ENCODE measurements at places on chromosomes 1 and 21.

DNA sequence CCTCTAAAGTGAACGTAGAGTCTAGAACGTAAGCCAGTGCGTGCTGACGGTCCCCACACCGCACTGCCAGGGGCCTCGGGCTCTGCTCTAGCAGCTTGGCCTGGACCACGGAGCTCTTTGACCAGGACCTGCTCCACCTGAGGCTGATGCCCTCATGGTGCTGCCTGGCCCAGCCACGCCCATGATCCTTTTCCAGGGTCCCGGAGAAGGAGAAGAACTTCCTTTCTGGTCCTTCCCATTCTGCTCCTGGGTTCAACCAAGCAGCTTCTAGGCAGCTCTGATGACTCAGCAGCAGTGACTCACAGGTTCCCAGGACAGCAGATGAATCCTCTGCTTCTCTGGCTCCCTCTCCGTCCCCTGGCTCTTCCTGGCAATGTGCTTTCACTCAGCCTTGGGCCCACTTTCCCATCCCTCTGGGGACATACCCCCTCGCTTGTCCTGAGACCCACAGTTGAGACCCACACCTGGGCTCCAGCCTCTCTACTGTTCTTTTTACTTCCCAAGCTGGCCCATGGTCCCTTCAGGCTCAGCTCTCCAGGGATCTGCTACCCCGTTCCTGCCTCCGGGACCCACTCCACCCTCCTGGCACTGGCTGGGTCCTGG lies 246.3 kb upstream of the RAB4A start:
- no peak for DNase-seq

DNA sequence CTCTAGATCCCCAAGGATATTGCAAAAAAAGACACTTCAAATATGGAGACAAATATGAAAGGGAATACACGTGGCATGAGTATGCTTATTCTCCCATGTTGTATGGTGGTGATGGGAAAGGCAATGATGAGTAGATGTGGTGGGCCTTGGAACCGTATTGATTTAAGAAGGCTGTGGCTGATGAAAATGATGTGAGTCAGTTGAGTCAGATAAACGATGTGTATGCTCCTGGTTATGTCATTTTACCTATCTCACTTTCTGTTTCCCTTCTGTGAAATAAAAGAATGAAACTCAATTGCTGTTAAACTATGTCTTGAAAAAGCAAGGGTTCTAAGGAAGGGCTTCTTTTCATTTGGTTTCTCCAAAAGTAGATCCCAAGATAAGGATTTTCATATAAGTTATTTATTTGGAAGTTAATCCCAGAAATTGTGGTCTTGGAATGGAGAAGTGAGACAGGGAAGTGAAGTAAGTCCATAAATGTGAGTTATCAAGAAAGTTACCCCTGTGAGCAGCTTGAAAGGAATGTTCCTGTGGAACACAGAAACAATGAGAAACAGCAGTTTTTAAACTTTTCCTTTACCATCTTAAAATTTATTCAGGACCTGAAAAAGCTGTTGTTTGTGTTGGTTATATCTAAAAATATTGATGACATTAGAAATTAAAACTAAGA lies 292.0 kb downstream of the DUSP10 start:
- DNase-seq: no peak

- DNase-seq: no peak
Measured at GRCh38 chr1:230276401-230276800, 149.7 kb downstream of the PGBD5 start.

DNA sequence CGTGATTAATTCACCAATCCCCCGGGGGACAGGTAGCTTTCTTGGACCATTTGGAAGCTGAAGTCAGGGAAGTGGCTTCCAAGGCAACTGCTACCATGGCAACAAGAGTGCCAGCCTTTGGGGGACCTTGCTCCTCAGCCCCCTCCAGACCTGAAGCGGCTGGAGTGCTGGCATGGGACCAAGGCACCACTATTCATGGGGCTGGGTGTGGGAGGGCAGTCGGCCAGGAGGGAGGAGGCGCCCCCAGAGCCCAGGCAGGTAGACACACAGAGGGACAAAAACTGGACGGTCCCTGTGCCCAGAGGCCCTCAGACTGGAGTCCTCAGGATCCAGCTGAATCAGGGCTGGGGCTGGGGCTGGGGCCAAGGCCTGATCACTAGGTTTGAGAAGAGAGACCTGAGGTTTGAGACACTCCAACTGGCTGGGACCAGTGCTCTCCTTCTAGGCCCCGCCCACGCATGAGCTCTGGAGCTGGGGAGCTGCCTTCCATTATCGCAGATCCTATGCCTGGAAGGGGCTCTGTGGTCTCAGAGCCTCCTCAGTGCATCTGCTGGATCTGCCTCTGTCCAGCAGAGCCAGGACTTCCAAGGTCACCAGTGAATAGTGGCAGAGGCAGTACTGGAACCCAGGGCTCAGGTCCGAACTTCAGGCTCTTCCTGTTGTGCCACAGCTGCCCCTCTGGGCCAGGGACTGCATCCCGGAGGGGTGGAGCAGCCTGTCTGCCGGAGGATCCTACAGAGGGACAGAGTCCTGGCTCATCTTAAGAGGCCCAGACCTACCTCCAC lies 3.3 kb upstream of the KNCN start:
- no peak for DNase-seq

DNA sequence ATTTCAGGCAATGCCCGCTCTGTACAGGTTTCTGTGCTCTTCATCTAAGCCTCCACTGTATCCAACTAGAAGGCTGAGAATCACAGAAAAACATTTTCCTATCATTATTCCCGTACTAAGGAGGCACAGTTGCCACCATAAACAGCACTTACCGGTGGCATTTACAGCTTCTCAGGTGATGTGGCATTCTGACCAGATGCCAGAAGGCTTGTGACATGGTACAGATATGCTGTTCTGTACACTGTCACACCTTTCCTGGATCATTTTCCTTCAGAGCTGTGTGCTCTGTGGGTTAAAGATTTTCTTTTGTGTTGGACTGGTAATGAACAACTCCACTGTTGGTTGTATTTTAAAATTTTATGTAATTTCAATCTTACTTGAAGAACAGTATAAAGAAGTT lies 4.0 kb upstream of the UAP1 start:
- no peak for DNase-seq

DNA sequence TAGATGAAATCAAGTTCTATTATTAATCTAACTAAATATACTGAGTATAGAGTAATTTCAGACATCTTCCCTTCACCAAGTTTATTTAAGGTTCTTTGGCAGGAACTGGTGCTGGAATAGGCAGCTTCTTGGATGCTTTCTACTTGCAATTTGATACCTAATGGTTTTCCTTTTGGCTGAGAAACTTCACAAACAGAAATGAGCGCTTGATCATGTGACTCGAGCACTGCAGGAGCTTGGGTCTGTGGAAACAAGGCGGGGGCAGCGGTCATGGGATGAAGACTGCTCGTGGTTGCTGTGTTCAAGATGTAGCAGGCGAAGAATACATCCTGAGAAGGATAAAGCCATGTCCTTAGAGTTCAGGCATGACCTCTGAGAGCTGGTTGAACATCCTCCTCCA lies 136.8 kb downstream of the PTPRC start:
- DNase-seq: no peak

DNA sequence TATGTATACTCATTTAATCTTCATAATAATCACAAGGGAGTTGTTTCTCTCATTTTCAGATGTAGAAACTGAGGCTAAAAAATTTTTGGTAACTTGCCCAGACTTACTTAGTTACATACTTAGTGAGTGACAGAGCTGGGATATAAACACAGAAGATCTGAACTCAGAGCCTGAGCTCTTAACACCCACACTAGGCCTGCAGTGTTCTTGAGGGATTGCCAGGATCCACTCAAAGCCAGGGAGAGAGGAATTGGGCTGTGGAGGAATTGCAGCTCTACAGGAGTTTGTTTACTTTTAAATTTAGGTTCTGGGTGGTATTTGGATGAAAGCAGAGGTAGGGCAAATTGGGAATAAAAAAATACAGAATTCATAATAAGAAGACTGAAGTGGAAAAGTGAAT lies 515.1 kb upstream of the PLXNA2 start:
- DNase-seq: no peak

- no peak for DNase-seq
Measured at GRCh38 chr1:2429780-2430591, 17.6 kb upstream of the PEX10 start.

- DNase-seq: no peak
Measured at GRCh38 chr1:76176000-76176399, 101.5 kb downstream of the ST6GALNAC3 start.

DNA sequence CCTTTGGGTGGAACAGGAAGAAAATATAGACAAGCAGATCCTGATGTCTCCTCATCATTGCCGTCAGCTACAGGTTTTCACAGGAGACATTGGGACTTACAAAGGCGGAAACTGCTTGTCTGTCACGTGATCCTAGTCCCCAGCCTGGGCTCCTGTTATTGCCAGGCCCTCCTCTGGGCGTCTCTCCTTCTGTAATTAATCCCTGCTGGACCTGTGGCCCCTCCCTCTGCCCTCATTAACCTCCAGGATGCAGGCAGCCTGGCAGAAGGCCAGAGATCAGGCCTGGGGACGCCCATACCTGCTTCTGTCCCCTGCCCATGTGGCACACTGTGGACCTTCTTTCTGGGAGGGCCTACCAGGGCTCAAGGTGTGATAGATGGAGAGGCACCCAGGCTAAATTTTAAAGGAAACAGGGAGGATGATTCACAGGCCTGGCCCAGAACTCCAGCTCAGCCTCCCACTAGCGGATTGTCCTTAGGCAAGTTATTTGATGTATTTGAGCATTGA lies 2.4 kb downstream of the S100A5 start:
- DNase-seq: peak; percentile 83

DNA sequence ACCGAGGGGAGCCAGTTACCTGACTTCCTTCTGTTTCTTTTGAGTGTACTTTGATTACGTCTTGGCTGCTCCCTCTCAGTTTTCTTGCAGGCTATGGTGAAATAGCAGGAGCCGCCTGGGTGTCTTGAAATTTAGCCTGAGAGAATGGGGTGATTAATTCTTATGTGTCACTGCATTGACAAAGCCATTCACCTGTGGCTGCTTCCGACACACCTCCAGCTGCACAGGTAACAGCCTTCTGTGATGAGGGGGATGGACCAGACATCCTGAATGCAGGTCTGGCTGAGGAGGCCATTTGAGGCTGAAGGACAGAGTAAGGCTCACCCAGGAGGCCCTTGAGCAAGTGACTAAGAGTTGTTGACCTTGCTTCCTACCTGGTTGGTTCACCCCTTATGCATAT lies 16.5 kb downstream of the CACNA1E start:
- DNase-seq: no peak

DNA sequence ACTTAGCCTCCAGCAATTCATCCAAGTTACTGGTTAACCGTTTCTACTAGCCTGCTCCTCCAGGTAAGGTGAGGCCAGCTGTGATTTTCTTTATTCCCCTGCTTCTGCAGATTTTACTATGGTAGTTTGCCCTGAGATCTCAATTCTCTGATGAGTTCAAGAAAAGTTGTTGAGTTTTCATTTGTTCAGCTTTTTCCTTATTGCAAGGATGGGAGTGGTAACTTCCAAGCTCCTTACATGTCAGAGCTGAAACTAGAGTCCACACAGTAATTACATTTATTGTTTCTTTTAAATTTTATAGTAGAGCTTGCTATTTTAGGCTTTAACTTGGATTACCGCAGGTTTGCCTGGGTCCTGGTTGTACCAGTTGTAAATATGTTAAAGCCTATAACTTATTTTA lies 76.9 kb upstream of the ZRANB2 start:
- DNase-seq: no peak

DNA sequence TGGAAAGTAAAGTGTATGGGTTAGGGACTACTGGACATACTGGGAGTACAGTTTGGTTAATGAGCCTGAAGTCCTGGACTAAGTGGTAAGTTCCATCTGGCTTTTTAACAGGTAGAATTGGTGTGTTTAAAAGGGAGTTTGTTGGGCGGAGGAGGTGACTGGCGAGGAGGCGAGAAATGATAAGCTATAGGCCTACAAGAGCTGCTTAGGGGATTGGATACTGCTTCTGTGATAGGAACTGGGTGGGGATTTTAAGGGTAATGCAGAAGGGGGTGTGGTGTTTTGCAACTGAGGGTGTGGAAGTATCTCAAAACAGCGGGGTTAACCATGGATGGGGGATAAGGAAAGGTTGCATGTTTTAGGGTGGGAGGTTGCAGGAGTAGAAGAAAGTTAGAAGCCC lies 3.5 kb downstream of the ERVH48-1 start:
- DNase-seq: no peak

DNA sequence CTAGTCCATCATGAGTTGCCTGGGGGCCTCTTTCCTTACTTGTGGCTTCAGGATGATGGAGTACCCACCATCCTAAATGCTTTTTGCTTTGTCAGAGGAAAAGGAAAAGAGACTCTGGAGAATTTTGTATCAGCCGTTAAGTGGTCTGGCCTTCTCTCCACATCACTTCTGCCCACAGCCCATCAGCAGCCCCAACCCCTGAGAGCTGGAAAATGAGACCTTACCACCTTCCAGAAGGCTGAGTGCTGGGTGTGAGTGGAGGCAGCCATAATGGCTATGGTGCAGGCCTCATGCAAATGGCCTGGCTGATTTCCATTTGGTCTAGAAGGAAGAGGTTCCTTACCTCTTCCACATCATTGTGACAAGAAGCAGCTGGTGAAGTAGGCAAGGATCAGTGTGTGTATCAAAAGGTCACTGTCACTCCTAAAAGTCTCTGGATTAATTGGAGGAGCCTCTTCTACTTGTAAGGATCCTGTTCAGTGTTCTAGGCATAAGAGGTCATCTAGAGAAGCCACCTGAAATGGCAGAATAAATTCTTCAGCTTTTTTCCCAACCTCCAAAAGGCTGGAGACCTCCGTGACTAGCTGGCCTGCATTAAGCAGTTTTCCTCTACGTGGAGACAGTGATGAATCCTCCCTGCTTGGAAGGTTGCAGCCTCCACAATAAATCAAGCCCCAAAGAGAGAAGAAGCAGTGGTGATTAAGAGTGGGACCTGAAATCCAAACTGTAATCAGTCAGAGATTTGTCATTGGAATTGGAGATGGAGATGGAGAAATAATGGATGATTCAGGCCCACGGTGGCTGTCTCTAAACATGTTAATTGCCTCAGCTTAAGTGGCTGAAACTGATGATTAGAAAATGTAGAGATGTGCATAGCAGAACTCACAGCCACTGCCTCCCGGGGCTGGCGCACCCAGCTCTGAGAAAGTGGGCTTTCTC lies 111.5 kb downstream of the CNIH3 start:
- DNase-seq: no peak

DNA sequence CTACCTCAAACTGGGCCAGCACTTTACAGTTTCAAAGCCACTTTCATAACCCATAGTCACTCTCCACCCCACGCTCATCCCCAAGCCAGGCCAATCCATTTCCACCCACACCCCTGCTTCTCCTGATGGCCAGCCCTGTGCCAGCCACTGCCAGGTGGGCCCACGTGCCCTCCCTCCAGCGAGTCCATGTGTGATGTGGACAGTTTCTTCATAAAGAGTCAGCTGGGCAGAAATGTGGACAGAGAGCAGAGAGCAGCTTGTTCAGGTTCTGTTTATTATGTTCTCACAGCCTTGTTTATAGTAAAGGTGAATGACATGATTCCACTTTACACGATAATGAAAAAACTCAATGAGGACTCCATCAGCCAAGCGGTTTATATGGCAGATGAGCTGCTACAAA lies 37.4 kb upstream of the RGS16 start:
- DNase-seq: no peak

DNA sequence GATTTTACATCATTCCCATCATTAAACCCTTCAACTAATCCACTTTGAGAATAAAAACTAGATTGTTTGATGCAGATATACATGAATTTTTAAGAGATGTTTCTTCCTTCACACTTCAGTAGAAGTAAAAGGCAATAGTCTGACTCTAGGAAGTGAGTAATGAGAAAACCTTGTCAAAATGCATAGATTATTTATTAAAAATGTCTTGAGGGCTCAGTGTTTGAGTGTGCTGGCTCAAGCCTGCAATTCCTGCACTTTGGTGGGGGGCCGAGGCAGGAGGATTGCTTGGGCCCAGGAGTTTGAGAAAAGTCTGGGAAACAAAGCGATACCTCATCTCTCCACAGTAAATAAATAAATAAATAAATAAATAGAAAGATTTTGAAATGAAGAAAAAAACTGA lies 177.1 kb downstream of the NEGR1 start:
- DNase-seq: no peak

All from SK-N-DZ (cell line).